ENCODE measurements at places on chromosomes 3 and 15.
A peak's percentile ranks its signal among the peaks of the same experiment; 100 is the strongest.

- DNase-seq, result no peak
These were observed 163.6 kb downstream of the CHSY1 start for GRCh38 chr15:101088271-101088670.

DNA sequence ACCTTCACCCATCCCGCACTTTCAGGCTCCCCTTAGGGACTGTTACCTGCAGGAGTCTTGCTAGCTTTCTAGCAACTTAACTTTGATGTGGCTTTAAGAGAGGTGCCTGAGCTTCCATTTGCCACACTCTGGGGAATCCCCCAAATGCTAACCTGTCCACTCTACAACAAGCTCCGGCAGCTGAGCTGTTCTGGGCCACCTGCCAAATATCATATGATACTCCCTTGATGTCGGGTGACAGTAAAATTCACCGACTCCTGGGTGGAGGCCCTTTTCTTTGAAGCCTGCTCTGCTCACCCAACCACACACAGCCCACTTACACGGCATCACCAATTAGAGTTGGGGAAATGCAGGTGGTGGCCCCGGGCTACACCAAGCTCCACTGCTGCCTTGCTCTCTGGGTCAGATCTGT is 38.0 kb upstream of the XCR1 start:
- peak; percentile 66 for DNase-seq

- DNase-seq, result no peak
These were observed 706 bp downstream of the DVL3 start for GRCh38 chr3:184155644-184156521.

- DNase-seq, result no peak
These were observed 106.3 kb upstream of the RNU6-1 start for GRCh38 chr15:67945951-67946700.
